ENCODE measurements at places on chromosomes 16 and 17.

GRCh38 chr16:4663777-4664465, 29.4 kb upstream of the NUDT16L1 start:
- no peak for DNase-seq

- DNase-seq = peak; percentile 76
These were observed 26.5 kb downstream of the DUSP14 start for GRCh38 chr17:37516127-37516571.

- no peak for DNase-seq
These were observed 158.9 kb upstream of the CACNG5 start for GRCh38 chr17:66675991-66676371.

DNA sequence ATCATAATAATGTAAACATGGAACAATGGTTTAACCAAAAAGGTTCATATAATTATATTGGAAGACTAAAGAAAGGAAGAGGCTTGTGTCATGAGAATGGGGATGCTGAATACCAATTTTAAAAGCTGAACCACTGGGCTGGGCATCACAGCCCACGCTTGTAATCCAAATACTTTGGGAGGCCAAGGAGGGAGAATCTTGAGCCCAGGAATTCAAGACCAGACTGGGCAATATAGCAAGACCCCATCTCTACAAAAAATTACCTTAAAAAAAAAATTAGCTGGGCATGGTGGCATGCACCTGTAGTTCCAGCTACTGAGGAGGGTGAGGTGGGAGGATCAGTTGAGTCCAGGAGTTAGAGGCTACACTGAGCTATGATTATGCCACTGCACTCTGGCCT, 65.1 kb downstream of the SMURF2 start:
- DNase-seq = no peak

- no peak for DNase-seq
These were observed at the start of gene SKAP1 for GRCh38 chr17:48429638-48430586. SKAP1 (minus strand) TSS chr17:48430214.

- DNase-seq = peak; percentile 81
These were observed 31.3 kb downstream of the SPOP start for GRCh38 chr17:49646391-49647255.

DNA sequence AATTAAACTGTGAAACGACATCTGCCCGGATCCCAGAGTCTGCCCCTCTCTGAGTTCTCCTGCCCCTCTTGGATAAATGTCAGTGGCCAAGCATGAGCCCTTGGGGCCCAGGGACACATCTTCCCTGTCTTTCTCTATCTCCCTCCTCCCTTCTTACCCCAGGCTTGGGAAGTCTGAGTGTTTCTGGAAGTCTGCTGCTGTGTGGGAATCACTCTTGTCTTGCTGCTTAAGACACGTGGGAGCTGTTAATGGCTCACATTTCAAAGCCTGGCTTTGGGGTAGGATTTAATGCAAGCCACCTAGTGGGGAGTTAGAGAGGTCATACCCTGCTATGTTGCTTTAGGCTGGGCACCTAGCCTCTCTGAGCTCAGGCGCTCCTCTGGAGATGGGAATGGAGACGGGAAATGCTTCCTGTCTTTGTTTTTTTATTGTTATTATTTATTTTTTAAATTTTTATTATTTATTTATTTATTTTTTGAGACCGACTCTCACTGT, 218.5 kb upstream of the CIBAR2 start:
- peak; percentile 81 for DNase-seq

DNA sequence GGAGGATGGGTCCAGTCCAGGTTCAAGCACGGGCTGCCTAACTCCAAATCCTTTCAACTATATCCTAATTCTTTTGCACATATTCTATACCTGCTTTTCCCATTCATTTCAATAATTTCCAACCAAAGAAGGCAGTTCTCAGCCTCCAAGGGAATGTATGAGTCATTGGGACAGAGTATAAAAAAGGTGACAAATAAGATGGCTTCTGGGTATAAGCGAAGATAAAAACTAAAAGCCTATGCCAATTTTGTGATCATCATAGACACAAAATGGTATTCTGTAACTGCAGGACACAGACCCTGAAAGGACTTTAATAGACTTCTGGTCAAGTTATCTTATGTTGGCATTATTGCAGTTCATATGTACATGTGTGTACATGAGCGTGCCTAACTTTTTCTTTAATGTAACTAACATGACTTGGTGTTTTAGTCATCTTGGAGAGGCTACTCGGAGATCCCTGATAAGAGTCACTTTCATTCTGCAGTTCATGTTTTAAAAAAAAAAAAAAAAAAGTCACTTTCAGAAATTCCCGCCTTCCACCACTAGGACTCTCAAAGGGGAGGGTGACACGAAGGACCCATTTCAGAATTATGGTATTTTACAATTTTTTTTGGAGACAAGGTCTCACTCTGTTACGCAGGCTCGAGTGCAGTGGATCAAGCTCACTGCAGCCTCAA, 17.3 kb downstream of the COG1 start:
- no peak for DNase-seq

- no peak for DNase-seq
These were observed 47.9 kb downstream of the IQCK start for GRCh38 chr16:19765860-19766553.
